ENCODE measurements at places on chromosomes 3 and 15.

DNA sequence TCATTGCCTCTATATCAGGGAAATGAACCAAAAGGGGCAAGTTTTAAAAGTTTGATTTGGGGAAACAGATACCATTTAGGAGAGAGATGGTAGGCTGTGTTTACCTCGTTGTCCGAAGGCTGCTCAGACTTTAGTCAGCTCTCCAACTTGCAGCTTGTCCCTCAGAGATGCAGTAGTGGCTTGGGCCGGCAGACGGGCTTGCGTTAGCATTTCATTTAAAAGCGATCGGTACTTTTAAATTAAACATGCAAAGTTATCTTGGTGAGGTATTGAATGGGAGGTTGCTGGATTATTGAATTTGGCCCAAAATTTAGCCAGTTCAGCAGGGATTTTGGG, 26.2 kb downstream of the EEFSEC start:
- DNase-seq, result no peak

GRCh38 chr15:77511869-77512268, 91.2 kb downstream of the HMG20A start:
- DNase-seq, result no peak

DNA sequence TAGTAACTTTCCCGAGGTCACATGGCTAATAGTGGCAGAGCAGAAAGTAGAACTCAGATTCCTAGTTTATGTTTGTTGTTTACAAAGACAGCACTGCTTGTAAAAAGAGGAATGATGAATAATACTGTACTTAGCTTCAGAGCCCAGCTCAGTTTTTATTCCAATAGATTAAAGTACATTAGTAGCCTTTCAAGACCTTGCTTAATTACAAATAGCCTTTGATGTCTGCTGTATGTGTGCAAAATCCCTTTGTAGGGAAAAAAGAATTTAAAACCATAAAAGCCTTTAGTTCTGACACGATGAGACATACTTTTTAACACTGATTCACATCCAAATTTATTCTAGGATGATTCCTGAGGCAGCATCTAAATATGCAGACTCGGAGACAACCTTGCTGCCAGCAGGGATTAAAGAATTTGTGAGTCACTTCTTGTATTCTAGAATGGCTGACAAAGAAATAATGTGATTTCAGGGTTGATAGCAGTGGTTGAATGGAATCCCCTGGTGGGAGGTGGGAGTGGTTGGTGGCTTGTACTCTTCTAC, 324.2 kb upstream of the TGFBR2 start:
- peak; percentile 14 for DNase-seq

DNA sequence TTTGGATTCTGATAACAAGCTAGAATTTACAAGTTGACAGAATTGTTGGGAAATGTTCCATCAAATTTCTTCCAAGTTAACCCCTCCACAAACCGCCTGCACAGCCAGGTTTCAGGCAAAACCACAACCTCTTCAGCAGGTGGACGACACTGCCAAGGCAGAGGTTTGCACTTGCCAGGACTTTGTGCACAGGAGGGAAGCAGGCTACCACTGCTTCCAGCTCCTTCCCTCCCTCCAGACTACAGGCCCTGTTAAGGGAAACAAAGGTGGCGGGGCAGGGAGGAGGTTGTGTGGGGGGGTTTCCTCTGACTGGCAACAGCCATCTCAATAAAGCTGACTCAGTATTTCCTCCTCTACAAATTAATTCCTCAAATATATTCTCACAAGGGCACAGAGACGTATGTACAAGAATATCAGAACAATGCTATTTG, 42.2 kb downstream of the TBC1D2B start:
- no peak for DNase-seq

- DNase-seq, result peak; percentile 67
Observed at GRCh38 chr3:14921034-14921616, 26.3 kb upstream of the NR2C2 start.

GRCh38 chr3:18354701-18355100, 70.4 kb downstream of the SATB1 start:
- DNase-seq, result no peak

GRCh38 chr15:91936927-91937326, 83.4 kb downstream of the SLCO3A1 start:
- DNase-seq, result no peak

- DNase-seq, result peak; percentile 74
Observed at GRCh38 chr3:11717768-11718636, 74.3 kb upstream of the VGLL4 start.

- DNase-seq, result no peak
Observed at GRCh38 chr15:50307799-50308198, 42.3 kb upstream of the HDC start.

DNA sequence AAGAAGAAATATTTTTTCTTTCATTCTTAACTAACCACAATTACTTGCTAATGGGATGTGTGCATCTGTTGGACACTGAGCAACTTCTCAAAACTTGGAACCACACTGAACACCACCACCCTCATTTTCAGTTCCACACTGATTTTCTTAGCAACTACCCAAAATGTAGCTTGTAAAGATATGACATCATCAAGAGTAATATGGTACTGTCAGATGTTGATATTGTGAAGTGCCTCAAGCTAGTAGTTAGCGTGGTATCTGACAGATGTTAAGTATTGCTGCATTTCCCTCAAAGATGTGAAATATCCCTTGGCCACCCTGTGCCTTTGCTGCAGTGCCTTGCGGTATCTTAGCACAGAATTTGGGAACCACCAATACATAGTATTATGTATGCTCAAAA, 9.3 kb downstream of the RFTN1 start:
- peak; percentile 49 for DNase-seq

DNA sequence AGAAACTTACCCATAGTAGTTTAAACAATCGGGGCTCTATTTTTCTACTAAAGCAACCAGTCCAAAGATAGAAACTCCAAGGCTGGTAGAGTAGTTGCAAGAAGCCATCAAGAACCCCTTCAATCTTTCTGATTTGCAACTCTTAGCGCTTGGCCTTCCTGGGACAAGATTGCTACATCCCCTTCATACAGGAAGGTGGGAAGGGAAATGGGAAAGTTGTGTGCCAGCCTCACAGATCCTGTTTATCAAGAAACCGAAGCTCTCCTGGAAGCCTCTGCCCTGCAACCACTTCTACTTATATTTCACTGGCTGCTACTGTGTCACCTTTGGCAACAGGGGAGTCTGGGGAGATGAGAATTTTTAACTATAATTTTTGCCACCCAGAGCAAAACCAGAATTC, 46.2 kb downstream of the OSBPL10 start:
- no peak for DNase-seq

DNA sequence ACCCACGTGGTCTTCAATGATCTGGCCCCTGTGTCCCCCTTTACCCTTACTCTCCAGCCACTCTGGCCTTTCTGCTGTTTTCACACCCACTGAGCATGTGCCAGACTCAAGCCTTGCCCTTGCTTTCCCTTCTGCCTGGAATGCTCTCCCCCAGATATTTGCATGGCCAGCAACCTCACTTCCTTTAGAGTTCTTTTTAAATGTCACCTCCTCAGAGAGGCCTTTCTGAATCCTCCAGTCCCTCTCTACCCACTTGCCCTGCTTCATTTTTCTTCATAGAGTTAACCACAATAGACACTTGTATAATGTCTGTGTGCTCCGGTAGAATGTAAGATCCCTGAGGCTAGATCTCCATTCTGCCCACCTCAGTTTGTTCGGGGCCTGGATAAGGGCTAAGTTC, 39.4 kb upstream of the TIPARP start:
- no peak for DNase-seq

DNA sequence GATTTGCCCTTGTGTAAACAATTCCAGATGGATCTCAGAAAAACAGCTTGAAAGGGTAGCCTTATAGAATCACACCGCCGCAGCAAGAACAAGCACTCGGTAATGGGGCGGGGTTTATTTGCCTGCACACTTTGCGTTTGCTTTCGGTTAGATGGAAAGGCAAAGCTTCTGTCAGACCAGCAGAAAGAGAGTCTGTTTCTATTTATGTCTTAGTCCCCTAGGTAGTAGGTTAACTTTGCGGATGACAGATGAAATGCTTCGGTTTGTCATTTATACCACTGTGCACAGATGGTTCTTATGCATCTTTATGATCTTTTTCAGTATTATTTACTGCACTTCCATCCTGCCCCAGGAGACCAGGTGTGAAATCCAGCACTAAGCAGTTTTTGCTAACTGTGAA, 62.2 kb downstream of the PYDC2 start:
- no peak for DNase-seq

DNA sequence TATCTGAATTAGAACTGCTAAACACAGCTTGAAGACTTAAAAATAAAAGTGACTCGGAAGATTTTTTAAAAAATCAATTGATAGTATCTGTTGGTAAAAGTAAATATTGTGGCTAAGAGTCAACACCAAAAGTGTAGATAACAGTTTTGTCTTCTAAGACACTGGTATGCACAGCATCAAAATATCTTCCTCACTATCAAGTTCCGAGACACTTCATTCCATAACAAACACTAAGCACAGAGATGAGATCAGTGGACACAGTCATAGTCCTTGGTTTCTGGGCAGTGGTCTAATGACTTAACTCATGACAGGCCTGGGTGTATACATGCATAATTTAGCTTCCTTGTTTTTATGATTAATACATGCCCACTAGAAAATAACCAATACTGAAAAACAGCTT, 63.2 kb downstream of the PXYLP1 start:
- no peak for DNase-seq

DNA sequence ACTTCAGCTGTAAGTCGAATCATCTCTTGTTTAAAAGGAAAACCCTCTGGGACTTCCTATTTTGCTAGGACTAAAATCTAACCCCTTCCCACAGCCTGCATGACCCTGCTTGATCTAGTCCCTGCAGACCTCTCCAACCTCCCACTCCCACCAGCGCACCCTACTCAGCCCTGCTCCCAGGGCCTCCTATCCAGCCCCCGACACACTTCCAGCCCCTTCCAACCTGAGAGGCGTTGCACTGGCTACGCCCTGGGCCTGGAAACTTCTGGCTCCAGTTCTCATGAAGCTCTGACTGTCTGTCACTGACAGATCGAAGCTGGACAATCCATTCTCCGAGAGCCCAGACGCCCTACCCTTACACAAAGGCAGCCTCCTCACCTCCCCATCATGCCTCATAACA, 21.8 kb downstream of the NTRK3 start:
- DNase-seq, result no peak

DNA sequence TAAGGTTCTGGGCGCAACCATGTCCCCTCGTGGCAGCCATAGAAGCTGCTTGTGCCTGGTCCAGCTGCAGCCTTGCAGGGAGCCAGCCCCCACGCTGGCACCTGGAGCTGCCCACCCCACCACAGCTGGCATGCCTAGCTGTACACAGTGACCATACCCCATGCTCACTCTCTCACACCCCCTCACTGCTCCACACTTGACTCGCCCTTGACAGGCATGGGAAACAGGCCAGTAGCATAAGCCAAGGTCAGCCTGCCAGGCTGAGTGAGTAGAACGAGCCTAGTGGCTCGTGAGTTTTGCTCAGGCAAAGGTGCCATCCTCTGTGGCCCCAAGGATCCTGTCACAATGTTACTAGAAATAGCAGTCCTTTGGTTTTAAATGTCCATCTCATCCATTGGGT, 52.7 kb upstream of the CADM2 start:
- no peak for DNase-seq

GRCh38 chr3:10783360-10784351, 32.4 kb upstream of the SLC6A11 start:
- peak; percentile 5 for DNase-seq

GRCh38 chr3:193805448-193805847, 212.4 kb downstream of the OPA1 start:
- no peak for DNase-seq

DNA sequence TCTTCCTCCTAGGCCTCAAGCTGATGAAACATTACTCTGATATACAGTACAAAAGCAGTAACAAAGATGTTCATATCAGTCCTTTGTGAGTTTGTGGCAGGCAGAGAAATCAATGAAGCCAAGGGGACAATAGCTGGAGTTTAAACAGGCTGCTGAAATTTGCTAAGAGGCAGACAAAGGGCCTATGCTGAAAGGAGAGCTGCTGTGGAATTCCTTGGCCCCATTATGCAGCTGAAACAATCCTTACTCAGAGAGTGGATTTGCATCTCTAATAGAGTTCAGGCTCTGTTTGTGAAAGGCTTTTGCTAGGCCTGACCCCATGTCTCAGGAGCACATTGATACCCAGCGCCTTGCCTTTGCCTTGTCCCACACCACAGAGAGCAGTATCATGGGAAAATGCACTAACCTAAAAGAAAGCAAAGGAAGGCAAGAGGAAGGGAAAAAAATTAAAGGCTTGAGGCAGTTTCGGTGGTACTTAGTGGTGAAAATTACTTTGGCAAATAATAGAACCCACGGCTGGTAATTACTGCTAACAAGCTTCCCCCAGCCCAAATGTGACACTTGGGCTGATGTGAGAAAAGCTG, 195.0 kb upstream of the EPHA3 start:
- peak; percentile 15 for DNase-seq

- peak; percentile 21 for DNase-seq
Observed at GRCh38 chr3:60080648-60081047, 1030.8 kb upstream of the CFAP20DC start.

DNA sequence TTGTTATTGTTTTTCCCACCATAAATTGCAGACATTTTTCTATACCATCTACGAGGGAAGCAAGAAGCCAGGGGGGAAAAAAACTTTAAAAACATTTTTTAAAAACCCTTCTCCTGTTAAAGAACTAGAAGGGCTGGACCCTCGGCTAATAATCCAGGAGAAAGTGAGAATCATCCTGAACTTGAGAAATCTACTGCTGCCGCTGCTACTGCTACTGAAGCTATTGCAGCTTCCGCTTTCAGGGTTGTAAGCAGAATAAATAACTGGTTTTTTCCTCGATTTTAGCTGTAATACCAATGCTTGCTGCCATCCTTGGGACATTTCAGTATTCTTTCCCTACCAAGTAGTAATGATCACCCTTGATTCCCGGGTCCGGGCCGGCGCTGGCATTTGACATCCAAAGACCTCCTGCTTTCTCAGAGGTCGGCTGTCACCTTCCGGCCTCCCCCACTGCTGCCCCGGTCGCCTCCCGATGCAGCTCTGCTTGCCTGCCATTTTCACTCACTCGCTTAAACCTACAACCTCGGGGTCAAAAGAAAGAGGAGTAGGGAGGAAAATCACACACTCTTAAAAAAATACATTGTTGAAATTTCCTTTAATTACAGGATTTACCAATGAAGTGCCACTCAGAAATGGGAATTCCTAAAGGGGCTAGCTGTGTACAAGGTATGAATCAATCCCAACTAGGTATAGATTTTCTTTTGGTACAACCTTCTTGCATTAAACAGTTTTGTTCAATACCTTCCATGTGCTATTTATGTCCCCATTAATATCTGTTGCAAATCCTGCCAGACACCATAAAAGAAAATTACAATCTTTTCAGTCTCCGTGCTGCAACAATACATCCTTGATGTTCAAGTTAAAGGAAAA, 674 bp upstream of the MECOM start:
- DNase-seq, result no peak

DNA sequence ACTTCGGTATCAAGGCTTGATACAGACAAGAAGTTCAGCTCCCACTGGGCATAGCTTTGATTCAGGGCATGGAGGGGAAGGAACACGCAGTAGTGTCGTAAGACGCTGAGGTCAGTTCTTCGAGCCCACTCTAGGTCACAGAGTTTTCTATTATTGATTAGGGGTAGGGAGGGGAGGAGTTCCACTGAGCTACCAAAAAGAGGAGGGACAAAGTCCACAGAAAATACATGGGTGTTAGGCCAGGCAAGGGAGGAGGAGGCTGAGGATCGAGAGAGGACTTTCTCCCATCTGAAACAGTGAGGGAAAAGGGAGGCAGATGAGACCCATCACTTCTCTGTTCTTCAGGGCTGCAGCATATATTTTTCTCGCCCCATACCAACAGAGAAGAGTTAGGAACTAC, 75.1 kb upstream of the GUCA1C start:
- DNase-seq, result no peak

GRCh38 chr3:193702967-193703366, 110.0 kb downstream of the OPA1 start:
- DNase-seq, result no peak

- no peak for DNase-seq
Observed at GRCh38 chr3:151816091-151816604, 2.2 kb downstream of the AADAC start.
